Stimulated activated CD4-positive, alpha-beta T cell treated with anti-CD3 and anti-CD28 coated beads, Interleukin-15, amount 100 ng/mL, for 1 hour (primary cell): ENCODE measurements at places on chromosomes 5 and 9.

- no peak for DNase-seq
These were observed 15.4 kb downstream of the LMAN2 start for GRCh38 chr5:177336112-177336511.

DNA sequence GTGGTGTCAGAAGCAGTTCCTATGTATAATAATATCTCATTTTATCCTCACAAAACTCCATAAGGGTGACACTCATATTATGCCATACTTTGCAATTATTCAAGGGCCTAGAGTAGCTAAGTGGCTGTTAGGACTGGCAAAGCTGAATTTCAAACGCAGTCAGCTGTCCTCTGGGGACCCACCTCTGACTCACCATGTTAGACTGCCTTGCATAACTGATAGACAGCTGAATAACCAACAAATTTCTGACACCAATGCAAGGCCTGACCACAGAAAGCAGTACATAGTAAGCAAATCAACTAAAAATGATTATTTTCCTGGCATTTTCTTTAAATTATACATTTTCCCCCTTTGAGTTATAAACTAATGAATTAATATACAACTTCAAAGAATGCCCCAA lies 251.6 kb upstream of the PTGER4 start:
- no peak for DNase-seq

- no peak for DNase-seq
These were observed 373.6 kb downstream of the ADGRV1 start for GRCh38 chr5:90932052-90932699.

GRCh38 chr9:26800322-26800721 lies 92.3 kb downstream of the CAAP1 start:
- DNase-seq: no peak

GRCh38 chr9:5557606-5558587 lies 47.6 kb downstream of the PDCD1LG2 start:
- no peak for DNase-seq

- DNase-seq: no peak
These were observed 211.6 kb downstream of the MAPKAP1 start for GRCh38 chr9:125495172-125496119.

- no peak for DNase-seq
These were observed at the start of gene RNF183 for GRCh38 chr9:113302792-113303418. Gene RNF183 (minus strand): TSS chr9:113303376. CDS start chr9:113298184, 5,192 bp downstream.

DNA sequence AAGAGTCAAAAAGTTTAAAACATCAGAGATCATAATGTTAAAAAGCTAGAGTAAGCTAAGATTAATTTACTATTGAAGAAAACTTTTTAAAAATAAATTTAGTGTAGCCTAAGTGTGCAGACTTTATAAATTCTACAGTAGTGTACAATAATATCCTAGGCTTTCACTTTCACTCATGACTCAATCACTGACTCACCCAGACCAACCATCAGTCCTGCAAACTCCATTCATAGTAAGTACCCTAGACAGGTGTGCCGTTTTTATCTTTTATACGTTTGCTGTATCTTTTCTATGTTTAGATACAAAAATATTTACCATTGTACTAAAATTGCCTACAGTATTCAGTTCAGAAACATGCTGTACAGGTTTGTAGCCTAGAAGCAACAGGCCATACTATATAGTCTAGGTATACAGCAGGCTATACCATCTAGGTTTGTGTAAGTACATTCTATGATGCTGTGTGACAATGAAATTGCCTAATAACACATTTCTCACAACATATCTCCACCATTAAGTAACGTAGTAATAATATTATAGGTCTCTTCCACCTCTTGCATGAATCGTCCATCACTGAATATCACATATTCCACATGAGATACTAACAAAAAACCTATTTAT lies 59.2 kb downstream of the MEGF9 start:
- DNase-seq: no peak

DNA sequence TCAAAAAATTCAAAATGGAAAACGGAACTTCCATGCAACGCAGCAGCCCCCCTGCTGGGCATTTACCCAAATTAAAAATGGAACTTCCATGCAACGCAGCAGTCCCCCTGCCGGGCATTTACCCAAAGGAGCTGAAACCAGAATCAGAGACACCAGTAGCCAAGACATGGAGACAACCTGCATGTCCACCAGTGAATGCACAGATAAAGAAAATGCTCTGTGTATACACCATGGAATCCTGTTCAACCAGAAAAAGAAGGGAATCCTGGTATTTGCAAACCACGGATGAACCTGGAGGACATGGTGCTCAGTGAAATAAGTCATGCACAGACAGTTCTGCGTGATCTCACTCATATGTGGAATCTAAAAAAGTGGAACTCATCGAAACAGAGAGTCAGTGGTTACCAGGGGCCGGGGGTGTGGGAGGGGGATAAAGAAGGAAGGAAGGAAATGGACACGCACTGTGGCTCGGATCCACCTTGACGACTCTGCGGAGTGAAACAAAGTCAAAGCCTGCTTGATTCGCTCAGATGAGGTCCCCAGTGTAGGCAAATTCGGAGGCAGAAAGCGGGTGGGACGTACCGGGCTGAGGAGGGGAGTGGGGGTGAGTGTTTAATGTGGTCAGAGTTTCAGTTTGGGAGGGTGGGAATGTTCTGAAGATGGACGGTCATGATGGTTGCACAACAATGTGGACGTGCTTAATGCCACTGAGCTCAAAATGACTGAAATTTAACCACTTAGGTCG lies 40.2 kb upstream of the EXOC3 start:
- no peak for DNase-seq

DNA sequence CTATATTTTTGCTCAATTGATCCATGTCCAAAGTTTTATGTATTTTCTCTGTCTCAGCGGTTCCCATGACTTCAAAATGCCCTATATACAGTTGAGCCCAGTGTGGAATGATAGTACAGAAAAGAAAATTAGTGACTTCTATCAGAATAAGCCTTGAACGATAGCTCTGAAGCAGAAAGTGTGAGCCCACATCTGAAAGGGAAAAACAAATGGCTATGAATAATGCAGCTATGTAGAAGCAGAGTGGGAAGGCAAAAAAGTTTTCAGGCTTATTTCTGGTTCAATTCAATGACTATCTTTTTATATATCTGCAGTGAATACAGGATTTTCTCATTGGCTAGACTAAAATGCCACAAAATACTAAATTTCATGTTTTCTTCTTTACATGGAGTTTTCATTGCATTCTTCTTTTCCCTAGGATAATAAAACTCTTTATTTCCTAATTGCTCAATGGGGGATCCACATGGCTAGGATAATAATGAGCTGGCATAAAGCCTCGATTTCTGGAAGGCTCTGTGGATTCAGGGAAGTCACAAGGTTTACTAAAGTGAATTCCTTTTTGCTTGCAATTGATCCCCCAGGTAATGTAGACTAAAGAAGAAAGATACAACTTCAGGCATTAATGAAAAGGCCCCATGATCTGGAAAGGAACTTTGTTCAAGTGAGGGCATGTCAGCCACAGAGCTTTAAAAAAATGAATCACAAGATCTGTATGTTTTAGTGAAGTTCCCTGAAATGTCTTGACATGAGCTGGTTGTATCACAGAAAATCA lies 377.0 kb upstream of the RIOK2 start:
- DNase-seq: no peak

- no peak for DNase-seq
These were observed 74.7 kb downstream of the THBS4 start for GRCh38 chr5:80109646-80110478.

DNA sequence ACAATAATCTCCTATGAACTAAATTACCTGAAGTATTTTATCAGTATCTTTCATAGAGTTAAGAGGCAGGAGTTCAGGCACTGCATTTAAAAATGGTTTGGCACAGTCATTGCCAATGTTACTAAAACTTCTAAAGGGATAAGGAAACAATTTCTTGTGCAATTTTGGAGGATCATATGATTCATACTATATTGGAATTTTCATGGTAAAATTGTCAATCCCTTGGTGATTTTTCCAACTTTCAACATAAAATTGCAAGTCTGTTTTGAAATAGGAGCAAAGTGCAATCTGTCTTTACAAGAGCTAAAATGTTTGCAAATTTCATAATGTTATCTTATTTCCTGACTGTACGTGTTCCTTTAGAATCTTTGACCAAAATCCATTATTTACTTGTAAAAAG lies 211.1 kb downstream of the DMRTA1 start:
- DNase-seq: no peak

GRCh38 chr5:168270476-168270875 lies 21.0 kb upstream of the WWC1 start:
- no peak for DNase-seq

GRCh38 chr5:174335682-174336364 lies 290.3 kb downstream of the NSG2 start:
- no peak for DNase-seq

GRCh38 chr5:164741376-164741775 lies 1236.0 kb downstream of the MAT2B start:
- DNase-seq: no peak

- DNase-seq: no peak
These were observed 3.0 kb downstream of the F2RL2 start for GRCh38 chr5:76620166-76620565.

DNA sequence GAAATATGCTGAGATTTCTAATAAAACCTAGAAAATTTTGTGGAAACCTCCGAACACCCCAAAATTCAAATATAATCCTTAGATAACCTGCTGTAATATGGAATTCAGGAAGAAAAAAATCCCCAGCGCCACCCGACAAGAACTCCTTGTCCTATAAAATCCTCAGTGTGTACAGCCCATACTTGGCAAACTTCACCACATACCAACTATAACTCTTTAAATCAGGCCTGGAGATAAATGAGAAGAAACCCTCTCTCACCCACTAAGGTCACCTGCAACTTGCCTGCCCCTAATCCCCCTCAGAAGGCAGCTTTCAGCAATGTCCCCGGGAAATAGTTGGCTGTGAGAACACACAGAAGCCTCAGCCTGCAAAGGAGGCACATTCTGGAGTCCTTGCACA lies 90.5 kb downstream of the SH3TC2 start:
- DNase-seq: no peak

DNA sequence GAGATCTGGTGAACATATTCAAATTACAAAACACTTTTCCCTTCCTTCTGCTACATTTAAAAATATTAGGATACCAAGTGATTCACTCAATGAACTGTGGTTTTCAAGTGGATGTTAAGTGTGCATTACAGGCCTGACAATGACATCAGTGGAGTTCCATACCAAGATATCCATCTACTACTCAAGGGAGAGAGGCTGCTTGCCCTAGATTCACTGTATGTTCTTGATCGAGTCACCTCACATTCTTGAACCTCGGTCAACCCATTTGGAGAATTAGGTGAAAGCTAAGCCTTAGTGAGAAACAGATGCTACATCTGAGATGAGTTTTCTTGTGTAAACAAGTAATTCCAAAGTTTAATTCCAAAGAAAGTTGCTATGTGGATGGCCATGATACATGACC lies 142.2 kb downstream of the FGF10 start:
- no peak for DNase-seq

DNA sequence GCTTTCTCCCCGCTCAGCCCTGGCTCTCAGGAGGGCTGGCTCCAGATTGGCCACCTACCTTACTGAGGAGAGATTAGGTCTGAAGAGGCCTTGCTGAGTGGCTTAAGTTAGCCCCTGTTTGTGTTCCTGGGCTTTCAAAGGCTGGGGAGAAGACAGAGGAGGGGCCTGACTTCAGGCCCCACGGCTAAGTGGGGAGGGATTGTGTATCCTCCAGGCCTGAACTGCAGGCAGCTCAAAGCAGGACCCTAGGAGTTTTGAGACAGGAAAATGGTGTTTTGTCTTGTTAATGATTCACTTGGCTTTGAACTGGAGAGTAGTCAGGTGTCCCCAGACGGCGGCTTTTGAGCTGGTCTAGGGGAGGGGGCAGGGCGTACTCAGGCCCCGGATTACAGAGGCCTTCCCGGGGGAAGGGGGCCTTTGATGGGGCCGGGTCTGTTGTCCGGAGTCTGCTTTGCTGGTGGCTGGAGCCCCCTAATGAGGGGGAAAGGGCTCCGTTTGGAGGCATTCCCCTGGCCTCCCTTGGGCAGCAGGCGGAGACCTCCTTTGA lies 162.0 kb upstream of the SMIM23 start:
- DNase-seq: no peak

DNA sequence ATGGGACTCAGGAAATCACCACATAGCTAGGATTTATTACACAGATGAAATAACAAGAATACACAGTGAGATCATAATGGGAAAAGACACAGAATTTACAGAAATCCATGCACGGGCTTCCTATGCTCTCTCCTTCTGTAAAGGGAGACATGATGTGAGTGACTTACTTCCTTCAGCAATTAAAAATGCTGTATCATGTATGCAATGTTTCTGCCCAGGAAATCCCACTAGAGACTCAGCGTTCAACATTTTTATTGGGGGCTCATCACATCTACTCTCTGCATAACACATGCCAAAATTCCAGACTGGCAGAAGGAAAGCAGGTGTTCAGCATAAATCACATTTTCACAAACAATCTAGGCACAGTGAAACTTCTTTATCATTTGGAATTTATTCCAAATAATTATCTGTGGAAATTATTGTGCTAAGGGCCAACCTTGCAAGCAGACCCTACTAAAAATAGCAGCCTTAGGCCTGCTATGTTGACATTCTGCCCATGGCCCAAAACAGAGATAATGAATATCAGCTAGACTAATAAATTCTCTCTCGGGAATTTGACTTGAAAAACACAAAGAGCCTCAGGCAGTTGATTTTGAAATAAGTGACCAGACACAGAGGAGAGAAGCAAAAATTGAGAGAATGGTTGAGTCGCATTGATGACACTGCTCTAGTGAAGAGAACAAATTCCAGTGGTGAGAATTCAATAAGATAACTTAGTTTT lies 31.4 kb upstream of the SELENOP start:
- no peak for DNase-seq

DNA sequence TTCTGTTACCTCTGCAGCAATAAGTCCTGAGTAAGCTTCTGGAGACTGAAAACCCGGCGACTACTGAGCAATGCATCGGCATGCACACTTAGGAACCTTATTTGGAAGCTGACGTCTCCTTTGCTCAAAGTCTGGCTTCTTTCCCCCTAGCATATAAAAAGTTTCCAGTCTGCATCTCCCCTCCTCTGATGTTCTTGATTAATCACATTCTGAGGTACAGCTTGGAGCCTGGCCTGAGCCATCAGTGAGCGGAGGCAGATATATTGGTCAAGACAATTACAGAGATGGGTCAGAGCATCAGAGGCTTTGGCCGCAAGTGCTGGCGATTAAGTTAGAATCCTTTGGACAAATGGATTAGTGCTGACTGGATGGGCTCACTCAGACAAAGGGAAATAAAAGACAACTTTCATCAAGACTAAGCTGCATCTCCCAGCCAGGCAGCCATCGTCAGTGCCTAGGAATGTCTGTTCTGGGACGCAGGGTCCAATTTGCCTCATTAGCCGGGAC lies 140.7 kb downstream of the MTX3 start:
- no peak for DNase-seq

GRCh38 chr5:74865804-74866595 lies at the start of gene FAM169A:
Gene FAM169A (minus strand): TSS chr5:74866387. CDS start chr5:74841676, 24,711 bp downstream.
- peak; percentile 38 for DNase-seq

- DNase-seq: no peak
These were observed 241.4 kb downstream of the DRD1 start for GRCh38 chr5:175202463-175203068.
